GM10248 (cell line): ENCODE measurements at places on chromosomes 6 and 20.

DNA sequence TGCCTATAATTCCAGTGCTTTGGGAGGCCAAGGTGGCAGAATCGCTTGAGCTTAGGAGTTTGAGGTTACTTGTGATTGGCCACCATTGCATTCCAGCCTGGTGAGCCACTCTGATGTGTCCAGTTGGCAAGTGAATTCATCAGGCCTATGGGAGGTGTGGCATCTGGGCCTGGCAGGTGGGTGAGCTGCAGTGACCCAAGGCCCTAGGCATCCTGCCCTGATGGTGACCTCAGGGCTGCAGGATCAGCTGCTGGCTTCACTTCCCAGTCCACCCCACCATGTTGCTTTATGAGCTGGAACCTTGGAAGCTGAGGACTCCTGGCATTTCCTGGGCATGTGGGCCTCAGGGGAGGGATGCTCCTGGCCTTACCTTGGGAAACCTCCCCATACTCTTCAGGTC, 20.5 kb downstream of the RSPH9 start:
- DNase-seq, result no peak

- DNase-seq, result no peak
These were observed 472.3 kb downstream of the MMUT start for GRCh38 chr6:48990739-48991138.

GRCh38 chr20:51800060-51800871, 2.1 kb downstream of the SALL4 start:
- DNase-seq, result peak; percentile 78

DNA sequence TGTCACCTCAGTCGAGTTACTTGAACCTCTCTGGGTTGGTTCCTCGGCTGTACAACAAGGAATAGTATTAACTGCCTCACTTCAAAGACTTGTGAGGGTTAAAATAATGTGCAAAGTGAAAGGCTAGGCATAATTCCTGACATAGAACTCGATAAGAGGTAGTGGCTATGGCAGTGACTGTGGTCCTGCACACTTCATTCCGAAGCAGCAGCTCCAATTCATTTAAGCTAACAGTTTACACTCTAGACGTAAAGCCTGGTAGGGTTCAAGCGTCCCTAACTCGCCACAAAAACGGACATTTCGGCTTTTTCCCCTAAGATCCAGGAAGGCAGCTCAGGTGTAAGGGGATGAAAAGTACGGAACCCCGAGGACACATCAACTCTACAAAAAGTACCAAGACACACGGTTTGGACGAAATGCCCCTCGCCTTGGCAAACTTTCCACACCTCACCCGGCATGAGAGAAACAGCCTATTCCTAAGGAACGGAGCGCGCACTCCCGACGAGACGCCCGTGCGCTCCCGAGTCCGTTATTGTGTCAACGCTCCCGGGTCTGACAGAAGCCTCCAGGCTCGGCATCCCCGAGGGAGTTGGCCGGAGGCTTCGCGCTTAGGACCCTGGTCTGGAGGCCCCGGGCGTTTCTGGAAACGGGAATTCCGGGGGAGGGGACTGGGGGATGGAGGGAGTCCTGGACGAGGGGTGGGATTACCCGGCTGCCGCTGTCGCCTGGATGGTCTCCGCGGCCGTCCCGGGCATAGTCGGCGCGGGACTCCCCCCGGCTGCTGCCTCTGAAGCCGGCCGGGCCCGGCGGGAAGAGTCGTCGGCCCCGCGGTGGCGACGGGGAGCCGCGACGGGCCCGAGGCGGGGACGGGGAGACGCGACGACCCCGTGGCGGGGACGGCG, 937 bp downstream of the ZNF318 start:
- DNase-seq, result peak; percentile 23

GRCh38 chr6:34969662-34970265, 80.7 kb downstream of the ANKS1A start:
- no peak for DNase-seq

DNA sequence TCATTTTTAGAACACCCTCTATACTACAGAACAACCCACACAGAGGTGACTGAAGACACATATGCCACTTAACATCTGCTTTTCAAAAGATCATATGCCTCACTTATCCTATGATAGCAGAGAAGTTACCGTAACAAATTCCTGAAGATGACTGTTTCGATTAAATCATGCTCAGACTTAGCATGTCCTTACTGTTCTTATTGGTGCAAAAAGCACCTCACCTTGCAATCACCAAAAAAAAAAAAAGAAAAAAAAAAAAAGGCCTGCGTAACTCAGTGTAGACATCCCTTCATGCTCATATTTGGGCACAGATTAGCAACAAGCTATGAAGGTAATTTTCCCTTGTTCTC, 17.7 kb upstream of the DST start:
- no peak for DNase-seq

DNA sequence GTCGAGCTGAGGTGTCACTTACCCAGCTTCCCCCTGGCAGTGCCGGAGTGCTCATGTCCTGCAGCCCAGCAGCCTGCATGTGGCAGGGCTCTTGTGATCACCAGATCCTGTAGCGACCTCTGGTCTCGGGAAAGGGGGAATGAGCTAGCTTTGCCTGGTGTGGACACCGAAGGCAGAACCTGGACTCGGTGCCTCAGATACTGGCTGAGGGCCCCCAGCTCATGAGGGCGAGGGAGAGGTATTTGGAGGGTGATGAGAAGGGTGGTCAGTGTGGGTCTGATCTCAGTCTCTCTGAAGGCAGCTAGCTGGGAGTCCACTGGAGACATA, 26.3 kb downstream of the SUN5 start:
- no peak for DNase-seq

DNA sequence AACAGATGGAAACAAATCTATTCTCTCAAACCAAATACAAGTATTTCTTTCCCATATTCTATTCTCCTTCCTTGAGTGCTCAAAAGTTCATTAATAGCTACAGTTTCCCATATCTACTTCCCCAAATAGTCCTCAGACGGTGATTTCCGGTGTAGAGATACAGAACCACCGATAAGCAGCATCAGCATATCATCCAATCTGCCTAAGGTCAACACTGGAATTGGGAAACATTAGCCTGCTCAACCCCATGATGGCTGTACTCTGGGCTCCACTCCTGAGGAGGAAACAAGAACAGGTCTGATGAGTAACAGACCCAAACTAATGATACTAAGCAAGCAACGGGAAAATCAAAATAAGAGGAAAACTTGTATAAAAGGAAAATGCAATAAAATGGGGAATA, 115.6 kb downstream of the EPB41L2 start:
- no peak for DNase-seq

DNA sequence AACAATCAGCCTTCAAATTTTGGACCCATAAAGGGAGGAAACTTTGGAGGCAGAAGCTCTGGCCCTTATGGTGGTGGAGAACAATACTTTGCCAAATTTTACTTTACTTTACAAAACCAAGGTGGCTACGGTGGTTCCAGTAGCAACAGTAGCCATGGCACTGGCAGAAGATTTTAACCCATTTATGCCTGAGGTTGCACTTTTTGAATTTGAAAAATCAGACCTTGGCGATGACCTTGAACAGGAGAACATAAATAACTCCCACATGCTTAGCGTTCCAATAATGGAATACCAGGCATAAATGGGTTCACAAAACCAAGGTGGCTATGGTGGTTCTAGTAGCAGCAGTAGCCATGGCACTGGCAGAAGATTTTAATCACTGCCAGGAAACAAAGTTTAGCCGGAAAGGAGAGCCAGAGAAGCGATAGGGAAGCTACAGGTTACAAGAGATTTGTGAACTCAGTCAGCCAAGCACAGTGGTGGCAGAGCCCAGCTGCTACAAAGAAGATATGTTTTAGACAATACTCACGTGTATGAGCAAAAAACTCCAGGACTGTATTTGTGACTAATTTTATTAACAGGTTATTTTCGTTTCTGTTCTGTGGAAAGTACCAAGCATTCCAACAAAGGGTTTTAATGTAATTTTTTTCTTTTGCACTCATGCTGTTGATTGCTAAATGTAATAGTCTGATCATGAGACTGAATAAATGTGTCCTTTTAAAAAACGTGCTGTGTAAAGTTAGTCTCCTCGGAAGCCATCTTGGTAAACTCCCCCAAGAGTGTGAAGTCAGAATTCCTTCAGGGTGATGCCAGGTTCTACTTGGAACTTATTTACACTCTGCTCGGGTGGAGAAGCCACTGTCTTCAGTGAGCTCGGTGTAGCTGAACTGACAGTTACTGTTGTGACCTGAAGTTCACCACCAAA, 6.7 kb downstream of the SFT2D1 start:
- no peak for DNase-seq

GRCh38 chr6:140879946-140880345, 1252.8 kb upstream of the GJE1 start:
- no peak for DNase-seq

DNA sequence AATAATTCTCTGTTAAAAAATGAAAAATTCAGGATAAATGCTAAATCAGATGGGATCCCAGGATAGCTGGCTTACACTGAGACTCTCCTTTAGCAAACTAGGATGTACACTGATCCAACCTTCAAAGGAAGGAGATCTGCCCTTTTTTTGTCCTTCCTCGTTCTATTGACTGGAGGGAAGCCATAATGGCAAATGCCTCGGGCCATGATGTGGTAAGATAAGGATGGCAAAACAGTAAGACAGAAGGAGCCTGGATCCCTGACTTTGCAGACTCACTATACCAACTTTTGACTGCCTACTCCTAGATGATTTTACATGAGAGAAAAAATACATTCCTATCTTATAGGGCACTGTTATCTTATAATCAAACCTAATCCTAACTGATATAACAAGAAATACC, 156.9 kb upstream of the BEND3 start:
- DNase-seq, result no peak
